ENCODE measurements at places on chromosomes 12 and 14.

GRCh38 chr14:76055330-76055729, 69.8 kb downstream of the IFT43 start:
- DNase-seq: no peak

DNA sequence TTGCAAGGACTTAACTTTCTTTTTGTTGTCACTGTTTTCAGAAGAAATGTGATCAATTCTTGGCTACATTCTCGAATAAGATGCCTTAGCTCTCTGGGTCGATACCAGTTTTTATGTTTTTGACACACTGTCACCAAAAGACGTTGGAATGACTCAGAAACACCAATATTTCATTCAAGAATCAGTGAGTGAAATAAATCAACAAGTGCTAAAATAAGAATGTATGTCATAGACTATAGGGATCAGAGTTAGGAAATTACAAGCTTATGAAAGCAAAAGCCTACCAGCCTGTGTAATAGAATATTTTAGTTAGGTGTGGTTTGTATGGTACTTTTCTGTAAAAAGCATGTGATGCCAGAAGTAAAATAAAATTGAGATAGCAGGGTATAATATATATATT, 17.8 kb downstream of the PPHLN1 start:
- no peak for DNase-seq

- no peak for DNase-seq
Measured at GRCh38 chr12:100715976-100716944, 78.3 kb upstream of the ANO4 start.

- no peak for DNase-seq
Measured at GRCh38 chr12:122481861-122482260, 18.9 kb downstream of the ZCCHC8 start.

- no peak for DNase-seq
Measured at GRCh38 chr12:57029457-57029856, 13.1 kb upstream of the TAC3 start.

- no peak for DNase-seq
Measured at GRCh38 chr12:68236421-68237059, 10.9 kb upstream of the IL26 start.

- DNase-seq: no peak
Measured at GRCh38 chr12:26466726-26467125, 271.4 kb downstream of the SSPN start.

DNA sequence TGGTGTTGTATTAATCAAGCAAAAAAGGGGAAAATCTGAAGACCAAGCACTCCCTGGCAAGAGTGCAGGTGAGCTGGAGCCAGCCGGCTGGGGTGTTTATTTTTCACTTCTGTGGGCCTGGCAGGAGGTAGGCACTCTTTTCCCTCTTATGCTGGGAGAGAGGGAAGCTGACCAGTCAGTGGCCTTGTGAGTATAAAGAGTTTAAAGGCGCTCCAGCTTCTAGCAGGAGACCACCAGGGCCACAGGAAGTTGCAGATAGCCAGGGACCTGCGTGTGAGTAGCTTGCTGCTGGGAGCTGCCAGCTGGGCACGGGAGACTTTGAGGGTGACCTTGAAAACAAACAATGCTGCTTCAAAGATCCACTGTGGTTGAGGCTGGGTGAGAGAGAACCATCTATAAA, 217.4 kb upstream of the PWP1 start:
- DNase-seq: no peak

DNA sequence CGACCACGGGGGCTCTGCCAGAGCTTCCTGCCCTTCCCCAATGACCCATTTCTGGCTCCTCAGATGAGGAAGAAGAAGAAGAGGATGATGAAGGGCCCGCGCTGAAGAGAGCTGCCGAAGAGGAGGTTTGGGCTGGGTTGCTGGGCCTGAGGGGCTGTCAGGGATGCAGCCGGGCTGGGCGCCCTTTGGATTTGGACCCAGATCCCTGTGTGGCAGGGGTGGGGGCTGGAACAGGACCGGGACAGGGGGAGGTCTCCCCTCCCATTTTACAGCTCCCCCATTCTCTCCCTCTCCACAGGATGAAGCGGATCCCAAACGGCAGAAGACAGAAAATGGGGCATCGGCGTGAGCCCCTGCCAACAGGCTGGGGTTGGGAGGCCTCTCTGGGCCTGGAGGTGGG, 2.2 kb upstream of the LAG3 start:
- DNase-seq: no peak

DNA sequence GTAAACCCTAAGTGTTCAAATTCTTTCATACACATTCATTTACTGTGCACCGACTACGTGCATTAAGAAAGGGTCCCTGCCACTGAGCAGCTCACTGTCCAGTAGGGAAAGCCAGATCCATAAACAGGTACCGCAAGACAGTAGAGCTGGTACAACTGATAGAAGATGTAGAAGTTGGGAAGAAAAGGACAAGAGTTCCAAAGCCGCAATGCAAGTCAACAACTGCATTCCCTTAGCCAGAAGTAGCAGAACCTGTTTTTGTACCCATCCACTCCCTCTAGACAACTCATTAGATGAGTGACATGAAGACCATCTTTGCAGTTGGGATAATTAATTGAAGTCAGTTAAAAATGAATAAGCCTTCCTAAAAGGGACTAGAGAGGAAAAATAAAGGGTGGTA, 1.3 kb downstream of the SENP1 start:
- no peak for DNase-seq

GRCh38 chr14:99554757-99555531, 49.1 kb downstream of the CCDC85C start:
- DNase-seq: no peak

GRCh38 chr14:32657081-32657480, 281.6 kb upstream of the NPAS3 start:
- DNase-seq: no peak

GRCh38 chr12:65539023-65539422, 260.5 kb downstream of the MSRB3 start:
- no peak for DNase-seq

DNA sequence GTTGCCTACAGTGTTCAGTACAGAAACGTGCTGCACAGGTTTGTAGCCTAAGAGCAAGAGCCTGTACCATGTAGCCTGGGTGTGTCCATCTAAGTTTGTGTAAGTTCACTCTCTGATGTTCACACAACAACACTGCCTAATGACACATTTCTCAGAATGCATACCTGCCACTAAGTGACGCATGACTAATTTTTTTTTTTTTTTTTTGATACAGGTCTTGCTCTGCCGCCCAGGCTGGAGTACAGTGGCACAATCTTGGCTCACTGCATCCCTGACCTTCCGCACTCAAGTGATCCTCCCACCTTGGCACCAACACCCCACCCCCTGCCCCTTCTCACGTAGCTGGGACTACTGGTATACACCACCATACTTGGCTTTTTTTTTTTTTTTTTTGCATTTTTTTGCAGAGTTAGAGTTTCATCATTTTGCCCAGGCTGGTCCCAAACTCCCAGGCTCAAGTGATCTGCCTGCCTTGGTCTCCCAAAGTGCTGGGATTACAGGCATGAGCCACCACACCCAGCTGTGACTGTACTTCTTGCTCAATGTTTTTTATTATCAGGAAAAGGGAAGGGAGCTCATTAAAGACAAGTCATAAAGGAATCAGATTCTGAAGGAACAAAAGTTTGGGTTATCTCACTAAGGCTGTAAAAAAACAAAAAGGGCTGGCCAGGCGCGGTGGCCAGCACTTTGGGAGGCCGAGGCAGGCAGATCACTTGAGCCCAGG, 10.0 kb upstream of the CDC42BPB start:
- no peak for DNase-seq

GRCh38 chr14:100888789-100889315, 14.7 kb downstream of the RTL1 start:
- DNase-seq: no peak
